ENCODE measurements at places on chromosomes 1 and 21.

DNA sequence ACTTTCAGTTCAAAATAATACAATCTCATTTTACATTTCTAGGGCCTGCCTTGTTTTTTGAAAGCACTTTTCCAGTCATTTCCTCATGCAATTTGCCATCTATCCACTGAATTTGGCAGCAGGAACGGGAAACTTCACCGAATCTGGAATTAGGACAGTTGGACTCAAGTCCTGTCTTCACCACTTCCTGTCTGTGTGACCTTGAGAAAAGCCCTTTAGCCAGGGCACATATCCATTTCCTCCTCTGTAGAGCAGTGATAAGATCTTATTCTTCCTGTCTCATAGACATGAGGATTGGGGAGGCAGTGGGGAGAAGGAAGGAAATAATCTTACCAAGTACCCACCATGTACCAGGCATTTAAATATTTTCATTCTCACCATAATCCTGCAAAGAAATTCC, 12.0 kb downstream of the VAV3 start:
- no peak for DNase-seq

- DNase-seq: no peak
Measured at GRCh38 chr1:18643154-18644012, 12.7 kb downstream of the PAX7 start.

- DNase-seq: no peak
Measured at GRCh38 chr21:45629046-45629981, 14.2 kb upstream of the PCBP3 start.

- no peak for DNase-seq
Measured at GRCh38 chr1:181947441-181947840, 114.1 kb downstream of the ZNF648 start.

DNA sequence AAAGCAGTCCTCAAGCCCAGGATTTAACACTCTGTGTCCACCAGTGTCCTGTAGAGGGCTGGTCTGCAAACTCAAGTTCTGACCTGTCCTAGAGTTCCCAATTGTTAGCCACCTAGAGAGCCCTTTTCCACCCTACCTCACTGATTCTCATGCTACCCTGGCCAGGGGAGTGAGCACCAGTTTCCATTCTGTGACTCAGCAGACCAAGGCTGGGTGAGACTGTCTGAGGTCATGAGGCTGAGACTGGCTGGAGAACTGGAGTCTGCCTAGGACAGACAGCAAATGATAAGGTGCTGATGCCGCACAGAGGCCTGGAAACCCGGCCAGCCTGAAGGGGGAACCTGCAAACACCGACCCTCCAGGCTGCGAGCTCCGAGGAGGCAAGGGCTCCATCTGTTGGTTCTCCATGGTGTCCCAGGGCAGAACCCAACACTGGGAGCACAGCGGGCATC, 13.7 kb downstream of the GLIS1 start:
- no peak for DNase-seq

GRCh38 chr1:11991969-11992676, 11.9 kb downstream of the MFN2 start:
- DNase-seq: no peak

GRCh38 chr1:208544053-208544452, 299.9 kb upstream of the PLXNA2 start:
- no peak for DNase-seq

GRCh38 chr1:157496121-157496526, 56.2 kb downstream of the FCRL5 start:
- DNase-seq: no peak

DNA sequence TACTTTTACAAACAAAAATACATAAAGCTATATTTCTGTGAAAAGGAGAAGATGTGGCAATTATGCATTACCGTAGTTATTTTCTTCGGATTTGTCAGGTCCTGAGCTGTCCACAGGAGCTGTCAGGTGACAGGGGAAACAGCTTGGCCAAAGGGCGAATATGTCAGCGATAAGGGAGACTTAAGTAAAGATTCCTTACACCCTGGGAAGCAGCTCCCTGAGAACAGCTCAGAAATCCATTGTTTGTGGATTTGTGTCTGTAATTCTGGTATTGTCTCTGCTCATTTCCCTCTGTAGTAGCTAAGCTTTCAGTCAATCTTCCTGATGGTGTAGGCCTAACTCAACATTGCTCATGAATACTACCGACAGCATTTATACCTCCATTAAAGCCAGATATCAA, 7.1 kb upstream of the CD34 start:
- DNase-seq: no peak

DNA sequence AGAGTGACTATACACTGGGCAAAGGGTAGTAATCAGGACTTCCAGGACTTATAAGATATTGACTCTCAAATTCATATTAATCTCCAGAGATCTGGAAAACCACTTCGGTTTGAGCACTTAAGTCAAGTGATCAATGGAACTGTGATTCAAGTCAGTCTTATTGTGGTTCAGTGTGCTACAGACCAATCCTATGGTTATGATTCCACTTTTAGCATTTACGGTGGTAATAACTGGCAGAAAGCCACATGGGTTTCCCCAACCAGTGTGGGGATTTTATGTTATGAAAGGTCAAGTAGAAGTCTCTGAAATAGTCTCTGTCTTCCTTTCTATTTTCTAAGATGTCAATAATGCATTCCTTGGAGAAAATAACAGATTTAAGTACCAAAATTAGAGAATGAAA, 151.3 kb upstream of the NEGR1 start:
- no peak for DNase-seq

DNA sequence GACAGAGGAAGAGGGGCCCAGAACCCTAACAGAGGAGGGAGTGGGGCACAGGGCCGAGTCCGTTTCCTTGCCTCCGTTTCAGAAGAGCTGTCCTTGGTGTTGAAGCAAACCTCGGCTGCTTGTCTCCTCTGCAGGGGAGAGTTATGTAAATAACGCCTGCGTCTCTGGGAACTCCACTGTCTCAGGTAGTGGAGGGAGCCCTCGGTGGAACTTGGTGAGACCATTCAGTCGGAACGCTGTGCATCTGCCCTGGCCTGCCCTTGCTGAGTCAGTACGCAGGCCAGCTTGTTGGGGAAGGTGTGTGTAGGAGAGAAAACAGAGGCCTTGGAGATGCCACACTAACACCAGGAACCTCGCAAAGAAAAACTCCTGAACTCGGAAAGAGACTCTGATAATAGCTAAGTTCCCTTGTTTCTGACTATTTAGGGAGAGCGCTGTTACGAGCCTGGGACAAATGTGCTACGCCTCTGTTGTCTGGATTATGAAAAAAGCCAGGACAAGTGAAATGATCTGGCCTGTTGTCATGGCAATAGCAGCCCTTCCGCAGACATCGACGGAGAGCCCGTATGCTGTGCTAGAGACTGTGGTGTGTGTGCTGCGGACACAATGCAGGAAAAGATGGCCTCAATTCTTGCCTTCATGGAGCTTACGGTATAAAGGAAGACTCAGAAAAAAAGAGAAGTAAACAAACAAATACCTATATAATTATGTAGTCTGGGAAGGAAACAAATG, 94.6 kb upstream of the AKT3 start:
- no peak for DNase-seq

DNA sequence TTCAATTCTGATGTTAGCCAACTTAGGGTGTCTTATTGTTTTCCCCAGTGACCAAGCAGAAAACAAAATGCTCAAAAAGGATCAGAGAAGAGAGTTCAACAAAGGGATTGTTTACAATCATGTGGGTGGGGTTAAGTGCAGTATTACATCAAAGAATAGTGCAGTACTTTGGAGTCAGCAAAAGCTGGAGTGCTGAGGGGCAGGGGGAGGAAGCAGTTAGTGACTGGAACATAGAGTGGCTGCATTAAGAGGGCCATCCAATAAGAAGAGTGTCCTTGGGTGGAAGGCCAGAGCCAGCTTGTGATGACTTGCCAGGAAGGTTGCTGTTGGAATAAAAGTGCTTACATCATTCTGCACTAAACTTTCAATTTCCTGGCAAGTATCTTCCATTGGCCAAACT, 175.5 kb downstream of the CYYR1 start:
- DNase-seq: no peak

DNA sequence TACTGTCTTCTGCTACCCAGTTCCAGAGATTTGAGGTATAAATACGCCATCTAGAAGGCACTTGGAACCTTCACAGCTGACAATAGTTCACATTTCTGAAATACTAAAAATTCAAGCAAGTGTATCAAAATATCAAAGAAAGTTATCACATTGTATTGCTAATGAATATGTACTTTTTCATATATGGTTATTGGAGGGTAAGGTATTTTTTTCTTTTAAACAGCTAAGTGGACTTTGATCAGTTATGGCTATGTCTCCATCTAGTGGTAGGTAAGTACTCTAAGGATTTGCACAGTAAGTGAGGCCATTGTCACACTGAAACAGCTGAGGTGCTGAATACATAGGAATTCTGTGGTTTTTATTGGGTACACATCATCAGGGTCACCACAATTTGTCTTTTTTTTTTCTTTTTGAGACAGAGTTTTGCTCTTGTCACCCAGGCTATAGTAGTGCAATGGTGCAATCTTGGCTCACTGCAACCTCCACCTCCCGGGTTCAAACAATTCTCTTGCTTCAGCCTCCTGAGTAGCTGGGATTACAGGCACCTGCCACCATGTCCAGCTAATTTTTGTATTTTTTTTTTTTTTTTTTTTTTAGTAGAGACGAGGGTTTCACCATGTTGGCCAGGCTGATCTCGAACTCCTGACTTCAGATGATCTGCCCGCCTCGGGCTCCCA, 49.1 kb upstream of the CR2 start:
- peak; percentile 59 for DNase-seq

- DNase-seq: peak; percentile 89
Measured at GRCh38 chr21:42002421-42002958, 7.7 kb downstream of the ZBTB21 start.

- DNase-seq: no peak
Measured at GRCh38 chr1:200257235-200257634, 152.6 kb downstream of the ZNF281 start.

DNA sequence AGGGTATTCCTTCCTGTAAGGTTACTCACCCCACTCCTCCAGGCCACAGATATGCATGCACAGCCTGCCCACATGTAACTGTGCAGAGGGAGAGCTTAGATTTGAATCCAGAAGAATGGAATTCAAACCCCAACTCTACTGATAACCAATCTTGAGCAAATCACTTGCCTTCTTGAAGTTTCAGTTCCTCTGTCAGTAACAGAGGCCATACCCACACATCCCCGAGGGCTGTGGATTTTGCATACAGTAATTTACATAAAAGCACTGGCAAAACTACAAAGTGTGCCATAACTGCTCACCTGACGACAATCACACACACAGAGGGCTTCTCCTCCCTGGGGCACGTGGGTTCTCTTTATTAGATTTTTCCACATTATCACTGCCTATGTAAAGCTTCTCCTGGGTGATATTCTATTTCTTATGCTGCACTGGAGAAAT, 18.6 kb downstream of the CD247 start:
- DNase-seq: no peak

GRCh38 chr1:211687462-211688215, 12.2 kb upstream of the NEK2 start:
- DNase-seq: no peak

GRCh38 chr1:185530215-185530614, 204.0 kb upstream of the HMCN1 start:
- DNase-seq: no peak

GRCh38 chr1:220370041-220370700, 97.9 kb upstream of the RAB3GAP2 start:
- peak; percentile 89 for DNase-seq

- peak; percentile 7 for DNase-seq
Measured at GRCh38 chr1:45306319-45306718, 20.4 kb upstream of the HPDL start.

DNA sequence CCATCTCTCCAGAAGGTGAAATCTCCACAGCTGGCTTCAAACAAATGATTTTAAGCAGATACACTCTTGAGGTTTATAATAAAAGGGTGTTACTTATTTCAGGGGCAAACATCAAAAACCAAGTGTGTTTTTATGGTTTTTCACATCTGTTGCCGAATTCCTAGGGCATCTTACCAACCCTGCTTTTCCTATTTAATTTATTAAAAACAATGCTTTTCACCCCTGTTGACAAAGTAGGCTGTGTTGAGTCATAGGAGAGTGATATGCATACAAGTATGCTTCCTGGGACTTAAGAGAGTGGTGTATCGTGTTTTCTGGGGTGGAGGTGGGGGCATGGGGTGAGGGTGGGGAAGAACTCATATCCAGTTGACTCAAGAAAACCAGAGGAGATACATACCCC, 29.3 kb upstream of the IL20 start:
- no peak for DNase-seq

DNA sequence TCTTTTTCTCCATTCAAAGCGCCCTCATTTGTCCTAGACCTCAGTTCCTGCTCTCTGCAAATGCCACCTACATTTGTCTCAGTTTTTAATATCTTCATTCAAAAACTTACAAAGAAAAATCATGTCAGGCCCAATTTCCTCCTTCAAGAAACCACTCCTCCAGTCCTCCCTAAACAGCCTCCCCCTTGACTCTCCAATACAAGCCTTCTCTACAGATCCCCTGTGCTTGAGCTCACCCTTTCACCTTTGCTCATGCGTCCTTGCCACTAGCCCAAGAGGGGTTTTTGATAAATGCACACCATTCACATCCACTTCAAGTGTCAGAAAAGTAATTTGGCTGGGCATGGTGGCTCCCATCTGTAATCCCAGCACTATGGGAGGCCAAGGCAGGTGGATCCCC, 140.6 kb downstream of the RERE start:
- no peak for DNase-seq

DNA sequence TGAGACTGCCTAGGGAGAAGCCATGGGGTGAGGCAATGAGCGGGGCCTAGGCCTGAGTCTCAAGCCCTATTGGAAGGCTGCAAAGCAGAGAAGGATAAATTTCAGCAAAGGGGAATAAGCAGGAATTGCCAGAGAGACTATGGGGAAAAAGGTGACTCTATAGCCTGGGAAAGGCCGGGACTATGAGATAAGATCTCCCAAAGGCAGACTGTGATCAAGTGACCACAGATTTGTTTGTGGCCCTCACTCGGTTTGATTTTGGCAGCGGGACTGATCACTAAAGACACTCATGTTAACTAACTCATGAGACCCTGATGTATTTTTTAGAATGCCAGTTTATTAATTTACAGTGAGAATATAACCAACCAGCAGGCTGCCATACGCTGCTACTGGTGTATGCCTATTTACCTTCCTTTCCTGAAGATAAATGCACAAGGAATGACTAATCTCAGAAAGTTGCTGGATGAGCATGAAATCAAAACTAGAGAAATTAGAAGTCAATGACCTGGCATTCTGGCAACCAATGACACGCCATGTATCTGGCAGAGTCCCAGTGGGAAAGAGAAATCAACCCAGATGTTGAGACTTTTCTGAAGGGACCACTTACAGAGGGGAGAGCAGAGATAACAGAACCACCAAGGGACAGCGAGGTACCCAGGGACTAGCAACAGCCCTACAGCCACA, 4.3 kb downstream of the HSF2BP start:
- DNase-seq: peak; percentile 7

- no peak for DNase-seq
Measured at GRCh38 chr1:153288634-153289275, 24.0 kb downstream of the PGLYRP3 start.
